ENCODE measurements at places on chromosomes 3 and 15. TPM values are rescaled to one million over a fixed set of nuclear protein-coding genes. Genes with fewer than 3 reads are reported as not detected.

DNA sequence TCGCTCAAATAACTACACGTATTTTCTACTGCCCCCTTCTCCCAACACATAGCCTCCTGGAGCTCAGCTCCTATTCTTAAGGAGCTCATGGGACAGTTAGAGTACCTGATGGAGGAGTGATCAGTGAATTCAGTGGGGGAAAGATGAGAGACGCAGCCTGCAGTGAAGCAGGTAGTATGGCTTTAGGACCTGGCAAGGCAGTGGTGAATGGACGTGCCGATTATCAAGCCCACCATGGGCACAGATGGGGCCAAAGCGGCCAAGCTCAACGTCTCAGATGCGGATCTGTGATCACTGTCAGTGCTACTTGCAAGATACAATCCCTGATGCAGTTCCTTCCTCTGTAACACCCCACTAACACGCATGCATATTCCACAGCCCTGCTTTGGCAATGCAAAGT lies 45.8 kb upstream of the ATP2B2 start:
- no peak for DNase-seq

DNA sequence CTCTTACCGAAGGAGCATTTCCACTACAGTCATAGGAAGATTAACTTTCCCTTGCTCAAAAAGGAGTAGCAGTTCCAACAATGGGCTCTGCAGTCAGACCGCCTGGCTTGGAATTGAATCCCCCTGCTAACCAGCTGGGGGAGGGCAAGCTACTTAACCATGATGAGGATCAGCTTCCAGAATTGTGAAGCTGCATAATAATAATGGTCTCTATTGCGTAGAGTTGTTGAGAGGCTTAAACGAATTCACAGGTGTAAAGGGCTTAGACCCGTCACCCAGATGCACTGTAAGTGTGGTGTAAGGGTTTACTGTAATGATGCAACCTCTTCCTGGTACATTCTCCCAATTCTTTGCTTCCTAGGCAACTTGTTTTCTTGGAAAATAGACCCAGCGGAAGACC lies 185.2 kb upstream of the RGMA start:
- no peak for DNase-seq

- no peak for DNase-seq
Observed at GRCh38 chr15:41730543-41730942, 43.7 kb upstream of the MAPKBP1 start.

Gene ISL2
- not detected for total RNA-seq

Gene GPR160
- total RNA-seq: 10.3 TPM
